ENCODE measurements at places on chromosomes 3 and 15.
A peak's percentile ranks its signal among the peaks of the same experiment; 100 is the strongest.

- DNase-seq: peak; percentile 35
Observed at GRCh38 chr15:73972984-73973682, 19.0 kb downstream of the STOML1 start.

GRCh38 chr3:195568630-195569029 lies 15.1 kb downstream of the APOD start:
- DNase-seq: no peak

DNA sequence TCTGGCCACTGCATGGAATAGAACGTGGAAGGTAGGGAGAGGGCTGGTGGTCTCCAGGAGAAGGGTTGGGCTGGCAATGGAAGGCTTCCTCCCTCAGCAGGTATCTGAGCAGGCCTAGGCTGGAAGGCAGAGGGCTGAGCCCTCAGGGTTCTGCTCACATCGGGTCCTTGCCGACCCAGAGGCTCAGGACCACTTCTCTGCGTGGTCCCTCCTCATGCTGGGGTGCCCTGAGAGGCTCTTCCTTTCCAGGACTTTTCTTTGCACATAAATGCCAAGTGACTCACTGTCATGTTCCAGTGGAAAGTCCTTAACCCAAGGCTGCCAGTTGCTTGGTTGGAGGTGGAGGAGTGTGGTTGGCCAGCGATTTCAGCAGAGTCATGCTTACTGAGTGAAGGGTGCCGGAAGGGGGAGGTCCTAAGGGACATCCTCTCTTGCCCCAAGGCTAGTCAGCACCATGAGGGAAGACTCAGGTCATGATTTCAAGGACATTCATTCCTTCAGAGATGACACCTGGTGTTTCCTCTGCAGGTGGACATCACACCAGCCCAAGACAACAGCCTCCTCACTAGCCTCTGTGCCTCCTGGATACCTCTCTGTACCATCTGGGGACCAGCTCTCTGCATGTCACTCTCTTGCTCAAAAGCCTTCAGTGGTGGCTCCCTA lies 8.2 kb downstream of the SLC6A6 start:
- DNase-seq: peak; percentile 91

- DNase-seq: no peak
Observed at GRCh38 chr3:171736556-171736955, 73.7 kb downstream of the PLD1 start.
